ENCODE measurements at places on chromosomes 16 and 17.

DNA sequence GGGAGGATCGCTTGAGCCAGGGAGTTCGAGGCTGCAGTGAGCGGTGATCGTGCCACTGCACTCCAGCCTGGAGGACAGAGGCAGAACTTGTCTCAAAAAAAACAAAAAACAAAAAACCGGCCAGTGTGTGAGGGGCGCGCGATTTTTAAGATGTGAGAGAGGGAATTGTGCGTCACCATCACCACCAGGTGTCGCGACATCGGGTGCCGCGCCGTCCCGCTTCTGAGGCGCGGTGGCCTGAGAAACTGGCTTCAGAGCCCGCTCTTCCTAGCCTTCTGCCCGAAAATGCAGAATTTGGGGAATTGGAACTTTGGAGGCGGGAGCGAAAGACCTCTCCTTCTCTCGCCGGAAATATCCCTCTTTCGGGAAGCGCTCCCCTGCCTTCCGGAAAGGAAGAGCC is 524.8 kb downstream of the KCNJ18 start:
- no peak for DNase-seq

GRCh38 chr16:65010125-65010524 is 111.7 kb downstream of the CDH11 start:
- no peak for DNase-seq

- DNase-seq: no peak
Observed at GRCh38 chr16:73768786-73769203, 527.8 kb upstream of the PSMD7 start.

DNA sequence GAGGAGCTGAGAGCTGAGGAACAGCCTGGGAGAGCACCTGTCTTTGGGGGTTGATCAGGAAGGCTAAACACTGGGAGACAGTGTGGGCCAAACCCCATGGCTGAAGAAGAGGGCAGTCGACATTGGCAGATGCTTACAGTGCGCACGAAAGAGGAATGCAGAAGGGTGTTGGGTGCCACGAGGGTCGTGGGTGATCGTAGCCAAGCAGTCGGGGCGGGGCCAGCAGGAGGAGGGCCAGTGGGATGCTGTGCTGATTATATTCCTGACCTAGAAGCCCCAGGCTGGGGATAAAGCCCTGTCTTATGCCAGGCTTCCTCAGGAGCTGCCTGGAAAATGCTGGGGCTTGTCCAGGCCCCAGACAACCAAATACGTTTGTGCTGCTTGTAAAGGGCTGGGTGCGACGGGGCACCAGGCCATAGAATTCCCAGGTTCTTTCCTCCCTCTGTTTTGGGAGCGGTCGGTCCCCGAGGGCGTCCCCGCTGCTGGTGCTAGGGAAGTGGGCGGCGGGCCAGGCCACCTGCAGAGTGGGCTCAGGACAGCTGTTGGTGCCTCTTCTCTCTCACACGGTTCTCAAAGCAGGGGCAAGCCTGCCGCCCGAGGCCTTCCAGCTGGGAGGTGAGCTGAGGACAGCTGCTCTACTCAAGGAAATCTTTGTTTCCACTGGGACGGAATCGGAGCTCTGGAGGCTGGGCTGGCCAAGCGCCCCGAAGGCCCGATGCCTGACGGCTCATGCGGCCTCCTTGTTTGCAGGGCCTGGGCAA is 10.0 kb downstream of the C1QTNF1 start:
- DNase-seq: no peak

GRCh38 chr17:1495265-1495989 is 2.9 kb upstream of the MYO1C start:
- DNase-seq: no peak

- no peak for DNase-seq
Observed at GRCh38 chr17:75074532-75074931, 13.2 kb upstream of the SLC16A5 start.

DNA sequence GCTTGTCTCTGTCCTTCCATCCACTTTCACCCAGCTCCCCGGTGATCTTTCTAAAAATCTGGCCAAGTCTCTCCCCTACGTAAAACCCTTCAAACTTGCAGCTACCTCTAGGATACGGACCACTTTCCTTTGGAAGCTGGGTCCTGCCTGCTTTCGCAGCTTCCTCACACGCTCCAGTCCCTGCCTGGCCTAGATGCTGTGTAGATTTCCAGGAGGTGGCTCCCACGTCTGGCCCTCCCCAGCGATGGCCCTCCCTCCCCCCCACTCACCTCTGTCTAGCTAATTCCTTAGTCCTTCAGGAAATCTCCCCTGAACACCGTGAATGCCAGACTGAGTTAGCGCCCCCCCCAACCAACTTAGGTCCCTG is 579 bp upstream of the LRRC59 start:
- no peak for DNase-seq

DNA sequence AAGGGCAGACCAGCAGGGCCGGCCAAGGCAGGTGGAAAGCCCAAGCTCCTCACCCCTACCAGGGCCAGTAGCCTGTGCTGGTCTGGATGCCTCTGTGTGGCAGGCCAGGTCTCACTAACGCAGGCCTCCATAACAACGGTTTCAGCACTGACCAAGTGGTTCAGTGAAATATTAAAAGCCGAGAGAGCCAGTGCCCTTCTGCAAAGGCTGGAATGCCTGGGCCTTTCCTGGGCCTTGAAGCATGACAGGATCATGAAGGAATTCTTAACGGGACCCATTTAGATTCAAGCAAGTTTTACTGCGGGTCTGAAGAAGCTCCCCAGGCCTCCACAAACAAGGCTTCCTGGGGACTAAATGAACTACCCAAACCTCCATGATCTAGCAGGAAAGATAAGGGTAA is 16.3 kb downstream of the ADAD2 start:
- DNase-seq: no peak

GRCh38 chr16:4402439-4403132 is 13.8 kb downstream of the CORO7 start:
- DNase-seq: peak; percentile 39

DNA sequence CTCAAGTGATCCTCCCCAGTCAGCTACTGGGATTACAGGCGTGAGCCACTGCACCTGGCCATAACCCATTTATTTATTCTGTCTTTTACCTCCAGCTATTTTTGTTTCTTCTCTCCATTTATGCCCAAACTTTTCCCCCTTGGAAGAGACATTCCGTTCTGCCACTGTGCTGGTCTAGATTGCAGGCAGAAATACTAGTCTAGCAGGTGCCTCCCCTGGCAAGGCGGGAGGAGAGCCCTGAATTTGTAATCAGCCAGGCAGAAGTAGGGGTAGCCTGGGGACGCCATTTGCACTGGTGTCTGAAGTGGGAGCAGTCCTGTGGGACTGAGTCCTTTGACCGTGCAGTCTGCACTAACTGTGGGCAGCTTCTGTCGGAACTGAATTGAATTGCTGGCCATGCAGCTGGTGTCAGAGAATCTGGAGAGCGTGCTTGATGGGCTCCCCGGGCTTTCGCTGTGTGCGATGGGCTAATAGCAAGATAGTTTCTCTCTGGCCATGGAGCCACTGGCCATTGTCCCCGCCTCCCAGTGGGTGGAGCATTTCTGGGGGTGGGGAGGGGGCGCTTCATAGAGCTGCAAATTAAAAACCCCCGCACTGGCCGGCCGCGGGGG is 31.5 kb upstream of the LITAF start:
- no peak for DNase-seq

- no peak for DNase-seq
Observed at GRCh38 chr17:77440560-77440981, 299.8 kb downstream of the SEC14L1 start.

GRCh38 chr17:17433000-17433703 is 43.6 kb upstream of the MED9 start:
- no peak for DNase-seq

DNA sequence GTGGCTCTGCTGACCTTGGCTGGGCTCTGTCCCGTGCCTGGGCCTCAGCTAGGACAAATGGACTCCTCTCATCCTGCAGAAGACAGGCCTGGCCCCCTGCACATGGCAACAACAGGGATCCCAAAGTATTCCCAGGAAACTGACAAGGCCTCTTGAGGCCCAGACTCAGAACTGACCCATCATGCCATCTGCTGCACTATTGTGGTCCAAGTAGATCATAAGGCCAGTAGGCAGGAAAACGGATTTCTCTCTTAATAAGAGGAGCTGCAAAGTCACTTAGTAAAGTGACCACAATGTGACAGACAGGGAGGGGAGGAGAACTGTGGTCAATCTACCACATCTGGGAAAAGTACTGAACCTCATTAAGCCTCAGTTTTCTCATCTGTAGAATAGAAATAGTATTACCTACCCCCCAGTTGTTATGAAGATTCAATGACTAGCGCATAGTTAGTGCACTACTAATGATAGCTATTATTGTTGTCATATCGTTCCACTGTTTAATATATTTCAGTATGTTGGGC is 62.1 kb upstream of the TNRC6A start:
- no peak for DNase-seq

- no peak for DNase-seq
Observed at GRCh38 chr16:10618710-10619209, 38.4 kb upstream of the EMP2 start.

DNA sequence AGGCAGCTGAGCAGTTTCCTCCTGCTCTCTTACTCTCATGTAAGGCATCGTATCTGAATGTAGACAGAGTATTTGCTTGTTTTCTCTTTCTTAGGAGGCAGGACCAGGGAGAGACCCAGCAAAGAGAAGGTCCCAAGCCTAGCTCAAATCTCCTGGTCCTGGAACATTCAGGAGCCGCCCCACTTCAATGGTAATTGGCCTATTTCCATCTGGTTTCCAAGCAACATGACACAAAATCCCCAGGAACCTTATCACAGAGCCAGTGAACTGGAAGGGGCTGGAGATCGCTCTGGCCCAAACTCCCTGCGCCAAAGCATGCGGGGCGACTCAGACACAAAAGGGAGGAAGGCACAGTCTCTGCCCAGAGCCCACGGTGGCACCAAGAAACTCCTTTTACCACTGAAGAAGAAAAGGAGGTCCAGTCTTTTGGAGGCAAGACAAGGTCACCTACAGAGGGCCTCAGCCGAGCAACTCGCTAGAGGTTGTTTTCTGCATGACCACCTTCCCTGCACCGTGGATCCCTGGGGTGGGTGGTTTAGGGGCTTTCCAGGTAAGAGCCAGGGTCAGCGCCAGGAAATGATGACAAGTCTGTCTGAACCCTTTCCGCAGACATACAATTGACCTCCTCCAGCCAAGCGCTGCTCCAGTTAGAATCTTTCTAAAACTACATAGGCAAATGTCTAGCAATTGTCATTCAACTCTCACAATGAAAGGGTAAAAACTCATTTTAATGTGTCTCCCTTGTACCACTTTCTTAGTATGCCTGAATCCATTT is 394.7 kb downstream of the SOX9 start:
- no peak for DNase-seq

- DNase-seq: no peak
Observed at GRCh38 chr16:4265676-4266075, 7.1 kb downstream of the TFAP4 start.

DNA sequence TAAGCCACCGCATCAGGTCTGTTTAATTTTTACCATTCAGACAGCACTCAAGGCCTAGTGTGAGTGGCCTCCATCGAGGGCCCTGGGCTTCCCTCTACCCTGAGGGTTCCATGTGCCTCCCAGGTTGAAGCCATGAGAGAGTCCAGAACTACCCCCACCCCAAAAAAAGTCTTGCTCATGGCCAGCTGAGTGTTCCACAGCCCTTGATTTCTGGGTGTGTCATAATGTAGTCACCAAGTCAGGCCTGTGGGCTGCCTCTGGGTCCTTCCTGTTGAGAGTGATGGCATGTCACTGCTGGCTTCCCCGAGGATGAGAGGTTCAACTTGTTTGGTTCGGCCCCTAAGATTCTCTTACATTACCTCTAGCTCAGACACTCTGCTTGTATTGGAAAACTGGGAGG is 100.6 kb downstream of the PITPNC1 start:
- DNase-seq: peak; percentile 22

DNA sequence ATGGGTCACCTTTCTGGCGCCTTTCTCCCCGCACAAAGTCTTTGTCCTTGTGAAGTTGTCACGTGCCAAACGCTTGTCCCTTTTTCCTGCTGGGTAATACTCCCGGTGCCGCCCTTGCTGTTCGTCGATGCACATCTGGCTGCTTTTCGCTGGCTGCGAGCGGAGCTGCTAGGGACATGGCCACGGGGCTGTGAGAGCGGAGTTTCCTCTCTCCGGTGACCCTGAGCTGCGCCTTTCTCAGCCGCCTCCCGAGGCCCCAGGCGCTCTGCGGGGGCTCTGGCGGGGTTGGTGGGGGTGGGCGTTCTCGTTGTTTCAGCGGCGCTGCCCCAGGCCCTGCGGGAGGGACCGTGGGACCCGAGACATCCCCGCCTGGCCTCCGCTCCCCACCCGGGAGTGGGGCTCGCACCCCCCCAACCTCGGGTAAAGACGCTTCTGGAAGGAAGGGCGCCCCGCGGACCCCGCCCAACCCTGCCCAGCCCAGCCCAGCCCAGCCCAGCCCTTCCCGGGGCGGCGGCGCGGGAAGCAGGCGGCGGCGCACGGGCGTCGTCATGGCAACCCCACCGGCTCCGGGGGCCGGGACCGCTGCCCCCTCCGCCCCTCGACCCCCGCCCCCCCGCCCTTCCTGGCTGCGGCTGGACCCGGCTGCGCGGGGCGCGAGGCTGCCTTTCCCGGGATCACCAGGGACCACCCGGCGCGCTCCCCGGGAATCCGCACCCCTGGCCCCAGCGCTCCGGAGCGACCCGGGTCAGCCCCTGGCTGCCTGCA is 12.3 kb downstream of the CHMP6 start:
- DNase-seq: no peak

GRCh38 chr17:17635126-17635525 is 43.6 kb upstream of the PEMT start:
- DNase-seq: no peak

- DNase-seq: no peak
Observed at GRCh38 chr17:80927791-80928216, 63.8 kb upstream of the CHMP6 start.

- DNase-seq: no peak
Observed at GRCh38 chr17:48175692-48176470, 68.3 kb downstream of the SNX11 start.

DNA sequence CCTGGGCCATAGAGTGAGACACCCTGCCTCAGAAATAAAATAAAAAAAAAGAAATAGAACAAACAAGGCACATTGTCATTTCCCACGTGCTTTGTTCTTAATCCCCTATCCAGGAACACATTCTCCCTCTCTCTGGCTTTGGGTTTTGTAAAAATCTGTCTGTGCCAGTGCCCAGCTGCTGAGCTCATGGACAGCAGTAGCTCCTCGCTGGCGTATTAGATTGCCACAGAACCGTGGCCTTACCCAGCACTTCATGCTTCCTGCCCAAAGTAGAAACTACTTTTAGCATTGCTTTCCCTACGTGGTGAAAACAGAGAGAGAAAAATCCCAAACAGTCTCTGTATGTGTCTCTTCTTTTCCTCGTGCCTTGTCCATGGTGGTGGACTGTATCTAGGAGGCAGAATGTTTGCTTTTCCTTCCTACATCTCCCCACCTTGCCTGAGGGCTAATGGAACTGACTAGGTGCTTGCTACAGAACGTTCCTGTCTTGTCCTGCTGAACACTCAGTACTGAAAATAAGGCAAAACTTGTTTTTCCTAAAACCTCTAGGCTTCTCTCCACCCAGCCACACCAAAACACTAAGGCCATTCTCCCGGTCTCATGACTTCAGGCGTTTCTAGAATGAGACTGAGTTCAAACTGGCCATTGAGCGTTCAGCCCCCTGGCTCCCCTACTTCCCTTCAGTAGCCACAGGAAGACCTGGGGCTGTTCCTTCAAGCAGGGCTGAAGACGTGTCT is 26.1 kb downstream of the MNT start:
- DNase-seq: no peak

Measured in T-helper 17 cell (primary cell).